ENCODE measurements at places on chromosomes 12 and 14.
A peak's percentile ranks its signal among the peaks of the same experiment; 100 is the strongest.

- DNase-seq = peak; percentile 45
These were observed 945 bp upstream of the HIP1R start for GRCh38 chr12:122834104-122834920.

DNA sequence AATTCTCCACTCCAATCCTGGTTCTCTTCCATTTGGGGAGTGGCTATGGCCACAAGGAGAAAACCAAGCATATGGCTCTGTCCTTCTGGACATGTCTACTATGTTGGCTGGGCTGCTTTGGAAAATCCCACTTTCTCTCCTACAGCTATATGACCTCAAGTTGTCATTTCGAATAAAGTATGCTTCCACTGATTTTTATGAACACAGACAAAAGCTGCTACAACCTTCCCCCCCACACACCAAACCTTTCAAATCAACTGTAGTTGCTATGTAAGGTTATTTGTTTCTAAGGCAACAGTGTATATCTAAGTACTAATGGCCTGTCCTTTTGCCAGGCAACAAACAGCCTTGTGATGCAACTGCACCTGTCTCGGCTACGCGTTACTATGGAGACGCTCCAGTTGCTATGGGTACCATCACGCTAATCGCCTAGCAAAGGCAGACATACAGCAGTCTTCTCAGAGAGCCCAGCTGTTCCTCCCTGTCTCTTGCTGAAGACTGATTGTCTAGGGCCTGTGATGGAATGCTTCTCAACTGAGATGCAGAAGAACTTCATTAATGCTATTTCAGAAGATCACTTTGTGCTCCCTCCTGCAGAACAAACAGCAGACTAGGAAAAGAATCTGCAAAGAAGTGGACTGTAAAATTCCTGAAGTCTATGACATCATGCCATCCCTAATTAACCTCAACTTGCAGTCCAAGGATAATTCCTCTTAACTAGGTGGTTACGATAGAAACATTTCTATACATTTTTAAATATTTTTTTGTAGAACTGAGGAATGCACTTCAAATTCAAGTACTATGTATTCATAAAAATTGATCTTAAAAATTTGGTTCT, 67.6 kb downstream of the FOXN3 start:
- peak; percentile 27 for DNase-seq

- no peak for DNase-seq
These were observed 208.2 kb downstream of the DIO2 start for GRCh38 chr14:80003138-80003537.

DNA sequence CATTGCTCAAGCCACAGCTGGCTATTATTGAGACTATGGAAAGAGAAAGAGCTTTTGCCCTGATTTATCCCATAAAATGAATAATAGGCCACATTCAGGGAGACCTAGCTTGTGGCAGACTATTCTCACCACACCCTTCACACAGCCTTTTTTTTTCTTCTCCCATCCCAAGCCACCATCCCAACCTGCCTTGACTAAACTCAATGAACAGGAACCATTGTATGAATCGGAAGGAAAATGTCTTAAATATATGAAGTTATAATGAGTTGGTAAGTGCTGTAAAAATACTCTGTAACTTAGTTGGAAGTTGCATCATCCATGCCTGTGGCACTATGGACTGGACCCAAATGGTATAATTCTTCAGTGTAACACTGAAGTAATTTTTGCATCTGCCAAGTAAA, 338.4 kb downstream of the RAD51B start:
- DNase-seq = no peak

DNA sequence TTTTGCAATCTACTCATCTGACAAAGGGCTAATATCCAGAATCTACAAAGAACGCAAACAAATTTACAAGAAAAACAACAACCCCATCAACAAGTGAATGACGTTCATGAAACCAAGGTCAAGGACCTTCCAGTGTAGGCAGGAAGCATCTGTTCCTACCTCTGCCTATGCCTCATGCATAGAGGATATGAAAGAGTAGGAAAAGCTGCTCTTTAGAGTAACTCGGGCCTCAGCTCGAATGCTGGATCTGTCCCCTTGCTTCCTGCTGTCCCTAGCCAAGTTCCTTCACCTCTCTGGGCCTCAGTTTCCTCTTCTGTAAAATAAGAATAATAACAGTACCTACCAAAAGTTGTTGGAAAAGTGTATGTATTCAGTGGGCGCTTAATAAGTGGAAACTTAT, 65.0 kb downstream of the FOXN4 start:
- no peak for DNase-seq

- DNase-seq = no peak
These were observed 4.4 kb upstream of the CFL2 start for GRCh38 chr14:34718750-34719304.

GRCh38 chr12:17326649-17327048, 720.7 kb upstream of the LMO3 start:
- DNase-seq = no peak

DNA sequence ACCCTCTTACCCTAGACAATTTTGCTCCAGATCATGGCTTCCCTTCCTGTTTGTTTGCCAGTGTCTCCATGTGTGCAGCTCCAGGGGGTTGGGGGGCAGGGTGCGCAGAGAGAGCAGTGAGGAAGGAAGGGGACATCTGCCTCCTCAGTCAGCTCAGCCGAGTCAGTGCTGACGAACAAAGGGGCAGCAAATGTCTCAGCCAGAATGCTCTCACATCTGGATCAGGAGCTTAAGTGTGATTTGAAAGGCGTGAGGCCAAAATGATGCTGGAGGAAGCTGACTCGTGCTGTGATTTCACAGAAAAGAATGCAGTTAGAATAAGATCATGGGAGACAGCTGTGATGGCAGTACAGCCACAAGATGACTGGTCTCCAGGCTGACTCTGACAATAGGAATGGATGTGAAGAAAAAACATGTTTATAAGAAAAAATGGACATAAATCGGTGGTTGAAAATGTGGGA, 27.1 kb upstream of the CDK17 start:
- DNase-seq = peak; percentile 100

- DNase-seq = no peak
These were observed 33.7 kb downstream of the FGFR1OP2 start for GRCh38 chr12:26971963-26972362.

- DNase-seq = no peak
These were observed 76.5 kb downstream of the WNK1 start for GRCh38 chr12:828726-829395.

DNA sequence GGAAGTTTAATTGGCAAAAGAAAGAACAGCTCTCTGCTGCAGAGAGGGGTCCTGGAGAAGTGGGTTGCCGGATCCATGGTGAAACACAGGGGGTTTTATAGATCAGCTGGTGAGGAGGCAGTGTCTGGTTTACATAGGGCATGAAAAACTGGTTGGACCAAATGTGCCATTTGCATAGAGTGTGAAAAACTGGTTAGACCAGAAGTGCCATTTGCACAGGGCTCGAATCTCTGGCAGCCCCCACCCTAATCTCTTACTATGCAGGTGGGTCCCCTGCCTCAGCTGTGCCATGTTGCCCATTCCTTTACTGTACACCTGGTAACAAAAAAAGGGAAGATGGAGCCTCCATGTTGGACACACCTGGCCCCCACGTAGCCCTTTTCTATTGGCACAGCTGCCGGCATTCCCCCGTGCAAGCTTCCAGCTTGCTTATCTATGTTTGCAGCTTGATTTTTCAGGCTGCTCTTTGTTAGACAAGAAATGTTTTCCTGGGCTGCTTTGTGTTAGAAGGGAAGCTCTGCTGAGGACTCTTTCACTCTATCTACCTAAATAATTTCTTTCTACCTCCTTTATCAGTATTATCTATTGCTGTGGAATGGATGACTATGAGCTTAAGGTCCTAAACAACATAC, 61.1 kb upstream of the TMEM132D start:
- no peak for DNase-seq
